ENCODE measurements at places on chromosomes 5 and 9. TPM values are rescaled to one million over a fixed set of nuclear protein-coding genes. Genes with fewer than 3 reads are reported as not detected.

CXXC5 gene
- total RNA-seq, result 1.3 TPM

UBAC1 gene
- 32.6 TPM for total RNA-seq

PCDHAC2 gene
- total RNA-seq, result not detected

RAD50 gene
- 40.7 TPM for total RNA-seq

SPATA6L gene
- 0.35 TPM for total RNA-seq

ARHGEF37 gene
- 1.4 TPM for total RNA-seq

GADD45G gene
- total RNA-seq, result 1.8 TPM

TMEM174 gene
- not detected for total RNA-seq

RLN2 gene
- 2.8 TPM for total RNA-seq

KCNV2 gene
- total RNA-seq, result not detected

MFAP3 gene
- 17.2 TPM for total RNA-seq

PCDHGB4 gene
- total RNA-seq, result not detected

Measured in activated naive CD8-positive, alpha-beta T cell treated with anti-CD3 and anti-CD28 coated beads for 36 hours (primary cell).